Caki2 (cell line): ENCODE measurements at places on chromosomes 2 and 18. TPM values are rescaled to one million over a fixed set of nuclear protein-coding genes. Genes with fewer than 3 reads are reported as not detected.
A peak's percentile ranks its signal among the peaks of the same experiment; 100 is the strongest.

LAMA1 gene
- 23.4 and 38.2 TPM in 2 replicates for total RNA-seq

SIX2 gene
- total RNA-seq = 6.8 and 7.3 TPM in 2 replicates

PFN4 gene
- total RNA-seq = 0.57 TPM in 1 of 2 replicates, not detected in the other

TP53I3 gene
- 168 and 185 TPM in 2 replicates for total RNA-seq

SCTR gene
- total RNA-seq = not detected in 2 replicates

RAB1A gene
- 85.3 and 131 TPM in 2 replicates for total RNA-seq

DNA sequence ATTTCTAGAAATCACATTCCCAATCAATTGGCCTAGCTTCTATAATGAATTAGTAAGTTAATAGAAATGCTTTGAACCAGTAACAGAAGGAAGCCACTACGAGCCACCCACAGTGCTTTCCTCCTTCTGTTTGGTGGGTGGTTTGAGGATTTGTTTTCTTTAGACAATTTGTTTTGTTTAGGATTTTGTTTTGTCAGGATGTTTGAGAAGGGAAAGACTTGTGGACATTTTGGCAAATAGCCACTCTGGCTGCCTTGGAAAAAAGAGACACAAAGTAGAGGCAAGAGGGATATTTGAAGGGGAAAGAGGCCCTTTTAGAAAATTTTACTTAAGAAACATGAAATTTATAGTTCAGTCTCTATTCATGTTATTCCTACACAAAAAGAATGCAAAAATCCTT, 47.7 kb downstream of the TANK start:
- DNase-seq = no peak

DNA sequence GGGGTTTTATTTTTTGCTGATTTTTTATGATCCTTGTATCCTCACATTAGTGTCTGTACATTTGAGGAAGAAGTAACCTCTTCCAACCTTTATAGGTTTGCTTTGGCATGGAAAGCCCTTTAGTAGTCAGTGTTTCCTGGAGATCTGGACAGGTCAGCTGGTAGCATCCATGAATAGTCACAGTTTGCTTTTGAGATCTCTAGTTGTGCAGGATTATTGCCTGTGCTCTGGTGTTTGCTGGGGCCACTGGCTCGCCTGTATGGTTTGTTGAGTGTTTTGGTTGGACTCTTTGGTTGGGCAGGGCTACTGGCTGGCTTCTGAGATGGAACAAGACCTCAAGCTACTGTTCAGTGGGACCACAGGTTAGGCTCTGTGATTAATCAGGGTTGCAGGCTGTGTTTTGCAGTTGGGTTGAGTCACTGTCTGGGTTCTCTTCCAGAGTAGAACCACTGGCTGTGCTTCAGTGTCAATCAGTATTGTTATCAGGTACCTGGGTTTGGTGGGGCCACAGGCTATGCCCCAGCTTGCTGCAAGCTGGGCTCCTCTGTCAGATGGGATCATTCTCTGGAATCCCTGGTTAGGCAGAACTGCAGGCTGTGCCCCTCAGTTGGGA, 20.0 kb downstream of the SP140L start:
- DNase-seq = no peak

- peak; percentile 50 for DNase-seq
These were observed 29.0 kb upstream of the CFAP36 start for GRCh38 chr2:55490554-55490953.

- DNase-seq = peak; percentile 10
These were observed 56.5 kb upstream of the ERBB4 start for GRCh38 chr2:212595036-212595654.

CPO gene
- 1.2 TPM in 1 of 2 replicates, not detected in the other for total RNA-seq

FOXD4L1 gene
- not detected in 2 replicates for total RNA-seq

GRCh38 chr18:37565977-37566478, 430 bp upstream of the CELF4 start:
- DNase-seq = no peak

GRCh38 chr2:151853070-151853758, 25.0 kb upstream of the ARL5A start:
- peak; percentile 25 for DNase-seq

PROM2 gene
- 0.43 TPM in 1 of 2 replicates, not detected in the other for total RNA-seq

- DNase-seq = no peak
These were observed 258.5 kb upstream of the REV1 start for GRCh38 chr2:99748344-99748743.

GRCh38 chr2:212815453-212815852, 276.9 kb upstream of the ERBB4 start:
- no peak for DNase-seq

HOXD11 gene
- 3.7 TPM in 1 of 2 replicates, not detected in the other for total RNA-seq

- no peak for DNase-seq
These were observed 6.5 kb upstream of the MAL start for GRCh38 chr2:95018861-95019550.

TRPM8 gene
- total RNA-seq = 0.37 TPM in 1 of 2 replicates, not detected in the other

DNA sequence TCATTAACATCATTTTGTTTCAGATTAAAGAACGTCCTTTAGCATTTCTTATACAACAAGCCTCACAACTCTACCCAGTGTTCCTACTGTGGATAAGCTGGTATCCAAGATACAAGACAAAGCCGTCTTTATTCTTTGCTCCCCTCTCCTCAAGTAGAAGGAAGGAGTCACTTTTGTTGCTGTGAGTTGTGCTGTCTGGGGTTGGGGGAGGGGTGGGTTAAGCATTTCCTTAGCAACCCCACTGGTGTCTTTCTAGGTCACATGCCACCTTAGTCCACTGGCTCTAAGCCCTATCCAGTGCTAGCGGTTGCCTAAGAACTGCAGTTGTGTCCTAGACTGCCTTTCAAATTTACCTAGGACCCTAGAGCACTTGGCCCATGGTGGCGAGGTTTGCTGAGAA, 155.6 kb upstream of the PIEZO2 start:
- DNase-seq = no peak

DNA sequence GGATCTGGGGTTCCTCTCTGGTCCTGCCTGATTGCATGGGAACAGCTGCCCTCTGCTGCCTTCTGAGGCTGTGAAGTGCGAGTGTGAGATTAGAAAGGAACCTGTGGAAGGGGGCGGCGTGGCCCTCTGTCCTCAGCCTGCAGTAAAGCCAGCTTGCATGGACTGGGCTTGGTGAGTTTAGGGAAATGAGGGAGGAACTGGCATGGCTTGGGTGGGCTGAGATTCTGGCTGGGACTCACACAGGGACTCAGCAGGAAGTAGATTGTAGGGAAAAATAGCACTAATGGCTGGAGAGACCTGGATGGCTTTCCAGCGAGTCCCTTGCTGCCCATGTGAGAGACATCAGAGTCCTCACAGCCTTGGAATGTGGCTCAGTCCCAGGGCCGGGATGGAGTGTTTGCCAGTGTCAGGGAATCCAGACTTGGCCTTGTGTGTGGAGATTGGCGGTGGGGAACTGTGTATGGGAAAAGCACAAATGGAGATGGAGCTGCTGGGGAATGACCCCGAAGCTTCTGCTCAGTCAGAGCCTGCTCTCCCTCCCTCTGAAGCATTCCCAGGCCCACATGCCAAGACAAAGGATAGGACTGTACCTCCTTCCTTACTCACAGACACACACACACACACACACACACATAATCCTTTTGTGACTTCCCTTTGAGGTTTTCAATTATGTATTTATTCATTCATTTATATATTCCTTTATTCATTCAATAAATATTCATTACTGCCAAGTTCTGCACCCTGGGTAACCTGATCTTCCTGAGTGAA, 115.4 kb downstream of the ACAA2 start:
- no peak for DNase-seq

DNA sequence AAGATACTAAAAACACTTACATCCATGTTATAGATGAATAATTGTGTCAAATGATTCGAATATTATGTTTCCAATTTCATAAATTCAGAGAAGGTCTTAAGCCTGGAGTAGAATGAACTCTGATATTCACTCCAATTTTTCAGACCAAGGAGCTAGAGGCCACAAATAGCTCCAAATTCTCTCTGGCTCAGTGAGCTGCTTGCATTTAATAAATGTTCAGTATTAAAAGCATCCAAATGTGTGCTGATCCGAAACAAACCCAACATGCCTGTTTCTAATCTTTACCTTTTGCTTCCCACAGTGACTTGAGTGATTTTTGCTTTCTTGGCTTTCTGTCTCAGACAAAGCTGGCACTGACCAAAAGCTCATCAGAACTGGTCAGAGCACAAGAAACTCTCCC, 291.4 kb downstream of the CCDC85A start:
- DNase-seq = no peak

- no peak for DNase-seq
These were observed 5.2 kb upstream of the KCNK3 start for GRCh38 chr2:26687328-26687727.

GRCh38 chr2:95320986-95321767, 24.0 kb downstream of the KCNIP3 start:
- DNase-seq = no peak

NDUFS1 gene
- 75.5 and 103 TPM in 2 replicates for total RNA-seq

DNA sequence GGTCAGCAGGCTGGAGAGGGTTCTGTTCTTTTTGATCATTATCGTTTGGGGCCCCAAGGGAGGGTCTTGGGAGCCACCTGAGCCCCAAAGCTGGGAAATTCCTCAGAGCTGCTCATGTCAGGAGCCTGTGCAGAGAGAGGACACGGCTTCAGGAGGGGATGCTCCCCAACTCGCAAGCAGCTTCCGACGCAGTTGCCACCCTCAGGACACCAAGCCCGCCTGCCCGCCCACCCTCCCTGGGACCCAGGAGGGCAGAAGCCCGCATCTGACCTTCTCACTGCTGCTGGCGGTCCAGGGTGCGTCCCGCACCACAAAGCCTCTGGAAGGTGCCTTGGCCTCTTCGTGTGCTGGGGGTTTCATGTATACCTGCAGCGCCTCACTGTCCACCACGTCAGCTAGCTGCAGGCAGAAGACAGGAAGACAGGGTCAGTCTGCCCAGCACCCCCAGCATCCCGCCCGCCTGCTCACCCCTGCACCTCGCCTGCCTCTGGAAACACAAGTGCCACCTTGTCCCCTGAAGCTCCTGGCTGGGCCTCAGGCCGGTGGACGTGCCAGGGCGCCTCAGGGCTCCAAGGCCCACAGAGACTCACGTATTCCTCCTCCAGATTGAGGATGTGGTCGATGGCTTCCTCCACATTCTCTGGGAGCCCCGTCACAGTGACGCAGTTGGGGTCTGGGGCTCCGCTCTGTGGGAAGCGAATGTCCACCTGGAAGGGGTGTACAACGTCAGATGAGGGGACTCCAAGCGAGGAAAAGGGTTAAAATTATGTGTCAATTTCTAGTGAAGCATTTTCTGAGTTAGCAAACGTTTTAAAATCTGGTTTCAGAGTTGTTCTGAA, 41.3 kb downstream of the ANO7 start:
- DNase-seq = no peak

PCARE gene
- total RNA-seq = not detected in 2 replicates

ALPG gene
- not detected in 2 replicates for total RNA-seq

EGR4 gene
- total RNA-seq = not detected in 2 replicates

GRCh38 chr18:59861009-59861408, 38.8 kb upstream of the PMAIP1 start:
- no peak for DNase-seq

- DNase-seq = no peak
These were observed at the start of gene KCNK3 for GRCh38 chr2:26692279-26692896. KCNK3 (plus strand) TSS chr2:26692722; CDS start chr2:26692876, 154 bp downstream.

GREB1 gene
- total RNA-seq = 0.20 and 0.91 TPM in 2 replicates
